ENCODE measurements at places on chromosomes 13 and 19.

GRCh38 chr13:21076253-21076652 is 14.9 kb upstream of the LATS2 start:
- DNase-seq, result no peak

DNA sequence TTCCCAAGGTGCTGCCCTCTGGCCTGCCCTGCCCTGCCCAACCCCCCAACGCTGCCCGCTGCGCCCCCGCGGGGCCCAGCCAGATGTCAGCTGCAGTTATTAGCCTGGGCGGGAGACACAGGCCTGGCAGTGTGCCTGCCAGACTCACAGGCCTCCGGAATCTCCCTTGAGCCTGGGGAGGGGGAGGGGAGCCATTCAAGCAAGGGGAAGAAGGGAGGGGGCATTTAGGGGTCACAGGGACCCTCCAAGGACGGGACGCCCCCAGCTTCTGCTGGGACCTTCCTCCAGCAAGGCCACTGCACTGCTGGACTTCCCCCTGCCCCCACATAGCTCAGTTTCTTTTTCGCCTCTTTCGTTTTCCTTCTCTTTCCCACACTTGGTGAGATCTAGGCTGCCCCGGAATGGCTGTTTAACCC is 2.6 kb upstream of the JUNB start:
- no peak for DNase-seq

- no peak for DNase-seq
Observed at GRCh38 chr13:55553701-55554100, 1587.0 kb upstream of the PRR20A start.

GRCh38 chr13:97911311-97912138 is 42.0 kb upstream of the IPO5 start:
- no peak for DNase-seq

DNA sequence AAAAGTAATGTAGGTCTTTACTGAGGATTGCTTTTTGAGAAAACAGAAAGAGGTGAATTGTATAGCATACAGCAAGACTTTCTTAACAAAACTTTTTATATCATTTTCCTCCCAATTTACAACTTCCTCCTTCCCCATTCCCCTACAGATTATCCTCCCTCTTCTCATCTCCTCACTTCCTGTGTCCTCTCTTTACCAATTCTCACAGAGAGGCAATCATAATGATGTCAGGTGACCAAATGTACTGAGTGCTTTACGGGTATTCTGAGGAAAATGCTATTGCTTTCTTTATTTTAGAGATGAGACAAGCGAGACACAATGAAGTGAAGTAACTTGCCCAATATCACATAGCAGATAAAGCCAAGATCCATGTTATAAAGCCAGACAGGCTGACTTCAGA is 1.7 kb upstream of the MTMR6 start:
- no peak for DNase-seq

- no peak for DNase-seq
Observed at GRCh38 chr13:110835721-110836604, 78.9 kb downstream of the ANKRD10 start.

- DNase-seq, result no peak
Observed at GRCh38 chr19:38133319-38133718, 90.7 kb downstream of the DPF1 start.

DNA sequence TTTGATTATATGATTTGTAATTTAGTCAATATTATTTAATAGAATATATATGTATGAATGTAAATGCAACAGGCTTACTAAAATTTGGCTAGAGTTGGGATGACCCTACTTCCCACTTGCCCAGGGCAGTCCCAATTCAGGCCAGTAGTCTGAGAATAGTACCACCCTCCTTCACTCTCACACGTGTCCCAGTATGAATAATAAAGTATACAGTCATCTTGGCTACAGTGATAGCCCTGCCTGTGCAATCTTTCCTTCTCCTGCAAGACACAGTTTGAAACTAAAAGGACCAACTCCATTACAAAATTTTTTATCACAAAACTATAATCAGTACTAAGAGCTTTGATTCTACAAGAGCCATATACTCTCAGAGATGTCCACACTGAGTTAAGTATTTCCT is 76.2 kb downstream of the SACS start:
- no peak for DNase-seq

DNA sequence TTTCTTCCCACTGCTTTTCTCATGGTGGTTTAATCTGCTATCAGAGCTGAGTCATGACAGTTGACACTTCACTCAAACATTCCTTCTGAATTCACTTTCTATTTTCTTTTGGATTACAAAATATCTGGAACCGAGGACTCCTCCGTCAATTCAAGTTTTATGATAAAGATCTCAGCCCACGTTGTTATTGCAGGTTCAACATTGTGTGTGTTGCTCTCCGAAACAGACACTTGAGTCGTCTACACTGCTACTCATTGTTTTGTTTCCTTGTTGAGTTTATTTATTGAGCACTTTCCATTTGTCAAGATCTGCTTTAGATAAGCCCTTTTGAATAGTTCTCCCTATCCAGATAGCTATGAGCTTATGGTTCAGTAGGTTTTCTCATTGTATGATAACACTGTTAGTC is 636.1 kb upstream of the GPC6 start:
- DNase-seq, result no peak

GRCh38 chr13:23372264-23372906 is 61.1 kb downstream of the SACS start:
- DNase-seq, result no peak

- DNase-seq, result no peak
Observed at GRCh38 chr19:9903336-9903735, 33.0 kb downstream of the OLFM2 start.

- peak; percentile 4 for DNase-seq
Observed at GRCh38 chr19:57099199-57099661, 20.6 kb upstream of the USP29 start.

DNA sequence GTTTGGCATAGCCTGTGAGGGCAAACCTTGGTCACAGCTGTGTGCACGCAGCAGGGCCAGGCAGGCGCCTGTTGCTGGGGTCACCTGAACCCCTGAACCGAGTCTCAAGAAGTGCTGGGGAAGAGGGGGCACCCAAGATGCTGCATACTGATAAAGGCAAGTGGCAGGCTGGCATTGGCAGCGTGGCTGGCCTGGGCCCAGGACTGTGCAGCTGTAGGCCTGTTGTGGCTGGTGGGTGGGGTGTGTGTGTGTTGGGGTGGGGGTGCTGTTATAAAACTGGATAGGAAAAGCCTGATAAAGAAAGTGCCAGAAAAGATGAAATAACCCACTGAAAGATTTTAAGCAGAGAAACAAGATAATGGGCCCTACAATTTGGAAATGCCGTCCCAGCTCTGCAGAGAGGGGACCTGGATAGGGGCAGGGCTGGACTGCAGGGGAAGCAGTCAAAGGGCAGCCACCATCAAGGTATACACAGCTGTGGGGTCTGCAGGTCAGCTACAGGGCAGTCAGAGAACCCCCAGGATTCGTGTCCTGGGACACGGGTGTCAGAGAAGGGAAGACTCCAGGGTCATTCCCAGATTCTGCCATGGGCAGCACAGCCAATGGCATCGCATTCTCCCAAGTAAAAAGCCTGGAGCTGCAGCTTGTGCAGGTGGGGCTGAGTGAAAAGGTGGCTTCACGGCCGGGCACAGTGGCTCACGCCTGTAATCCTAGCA is 33.2 kb downstream of the CILP2 start:
- DNase-seq, result no peak

GRCh38 chr13:110379905-110380341 is 72.8 kb downstream of the COL4A2 start:
- no peak for DNase-seq

DNA sequence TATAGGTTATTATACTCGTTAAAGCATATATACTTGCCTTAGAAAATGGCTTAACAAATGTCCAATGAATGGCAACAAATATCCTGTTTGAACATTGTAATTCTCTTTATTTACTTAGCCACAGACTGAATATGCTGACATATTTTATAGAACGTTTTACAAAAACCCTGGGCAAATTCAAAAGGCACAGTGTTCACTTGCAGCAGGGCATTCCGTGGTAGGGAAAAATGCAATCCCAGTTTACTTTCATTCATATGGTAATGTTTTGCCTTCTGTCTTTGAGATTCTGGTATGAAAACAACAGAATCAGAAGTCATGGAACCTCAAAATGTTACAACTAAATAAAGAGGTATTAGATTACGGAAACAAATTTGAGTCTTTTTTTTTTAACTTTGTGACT is 56.2 kb upstream of the MYCBP2 start:
- no peak for DNase-seq

- no peak for DNase-seq
Observed at GRCh38 chr13:21016487-21016886, 44.9 kb downstream of the LATS2 start.

GRCh38 chr13:110535526-110535925 is 26.0 kb downstream of the RAB20 start:
- DNase-seq, result no peak

DNA sequence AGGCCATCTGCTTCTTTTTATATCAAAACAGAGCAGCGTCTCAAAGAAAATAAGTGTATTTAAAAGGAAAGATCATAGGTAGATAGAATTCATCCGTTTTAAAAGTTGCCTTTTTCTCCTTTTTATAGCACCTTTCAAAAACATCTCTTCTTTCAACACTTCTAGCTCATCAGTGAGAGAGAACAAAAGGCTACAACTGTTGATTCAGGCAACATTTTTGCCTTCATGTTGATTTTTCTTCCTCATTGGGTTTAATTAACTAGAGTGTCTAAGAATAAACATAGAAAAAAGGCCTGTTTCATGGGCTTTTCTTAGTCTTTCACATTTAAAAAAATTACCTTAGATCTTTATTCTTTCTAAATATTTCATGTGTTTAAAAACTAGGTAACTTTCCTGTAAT is 13.6 kb downstream of the COL4A2 start:
- no peak for DNase-seq

- DNase-seq, result no peak
Observed at GRCh38 chr19:18137657-18138339, 15.2 kb upstream of the PIK3R2 start.

DNA sequence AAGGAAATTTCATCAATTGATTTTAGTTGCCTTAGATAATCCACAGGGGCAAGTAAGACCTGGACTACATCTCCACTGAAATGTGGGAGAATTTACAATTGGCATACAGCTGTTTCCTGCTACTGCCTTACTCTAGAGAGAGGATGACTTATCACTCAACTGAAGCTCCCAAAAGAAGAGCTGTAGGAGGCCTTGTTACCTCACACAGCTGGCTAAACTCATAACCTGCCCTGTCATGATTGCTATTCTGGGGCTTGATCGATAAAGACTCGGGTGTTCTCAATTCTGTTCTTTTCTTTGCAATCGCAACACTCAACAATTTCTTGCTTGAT is 1396.4 kb downstream of the EFNB2 start:
- no peak for DNase-seq

GRCh38 chr13:96850538-96851145 is 143.6 kb downstream of the OXGR1 start:
- no peak for DNase-seq

GRCh38 chr19:19552798-19553197 is 14.7 kb downstream of the CILP2 start:
- DNase-seq, result no peak

GRCh38 chr13:27151798-27152599 is 19.6 kb downstream of the USP12 start:
- DNase-seq, result no peak

DNA sequence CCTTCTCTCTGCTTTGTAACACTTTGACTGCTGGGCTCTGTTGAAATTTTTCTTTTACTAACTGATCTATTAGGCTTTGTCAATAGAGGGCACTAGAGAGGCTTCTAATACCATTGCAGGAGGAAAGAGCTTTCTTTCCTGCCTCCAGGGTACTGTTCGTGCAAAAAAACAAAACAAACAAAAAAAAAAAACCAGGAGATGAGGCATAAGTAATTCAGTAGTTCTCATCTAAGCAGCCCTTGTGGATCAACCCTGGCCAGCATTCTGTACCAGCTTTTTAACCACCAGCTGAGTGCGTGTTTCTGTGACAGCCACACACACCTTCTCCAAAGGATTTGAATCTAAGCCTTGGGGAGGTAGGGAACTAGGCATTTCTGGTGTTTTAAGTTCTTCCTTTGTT is 1707.6 kb upstream of the SLC10A2 start:
- peak; percentile 0 for DNase-seq

DNA sequence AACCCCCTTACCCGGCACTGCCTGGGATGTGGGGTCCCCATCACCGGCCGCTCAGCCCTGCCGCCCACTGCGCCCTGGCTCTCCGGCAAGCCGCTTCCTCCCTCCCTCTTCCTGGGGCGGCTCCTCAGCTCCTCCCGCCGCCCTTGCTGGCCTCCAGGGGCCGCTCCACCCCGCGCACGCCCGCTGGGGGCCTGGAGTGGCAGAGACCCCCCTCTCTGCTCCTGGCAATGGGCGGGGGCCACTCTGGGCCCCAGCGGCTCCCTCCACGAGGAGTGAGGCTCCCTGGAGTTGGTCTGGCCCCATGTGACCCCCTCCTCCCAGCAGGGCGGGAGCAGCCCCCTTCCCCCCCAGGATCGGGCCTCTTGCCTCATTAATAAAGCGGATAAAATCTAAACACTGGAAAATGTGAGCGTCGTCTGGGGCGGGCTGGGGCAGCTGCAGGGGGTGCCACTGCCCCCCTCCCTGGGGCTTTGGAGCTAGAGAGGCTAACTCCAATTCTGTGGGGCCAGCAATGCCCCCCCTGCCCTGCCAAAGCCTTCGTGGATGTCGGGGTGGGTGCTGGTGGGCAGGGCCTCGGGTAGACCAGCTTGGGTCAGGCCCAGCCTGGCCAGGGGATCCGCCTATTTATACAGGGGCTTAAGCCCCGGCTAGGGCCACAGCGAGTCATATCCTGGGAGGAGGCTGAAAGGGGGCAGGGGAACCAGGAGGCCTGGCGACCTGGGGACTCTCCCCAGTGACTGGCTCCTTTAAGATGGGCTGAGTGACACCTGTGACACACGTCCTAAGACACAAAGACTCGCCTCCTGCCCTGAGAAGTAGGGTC is at the start of gene PTGER1:
Gene PTGER1 (minus strand): TSS at position 104 of the 823 bp plus-strand sequence. CDS start 1,034 bp downstream, outside the sequence.
- DNase-seq, result no peak
